ENCODE measurements at places on chromosomes 3 and 15.

GRCh38 chr3:23590424-23591273 lies 215.1 kb upstream of the UBE2E1 start:
- DNase-seq, result no peak

DNA sequence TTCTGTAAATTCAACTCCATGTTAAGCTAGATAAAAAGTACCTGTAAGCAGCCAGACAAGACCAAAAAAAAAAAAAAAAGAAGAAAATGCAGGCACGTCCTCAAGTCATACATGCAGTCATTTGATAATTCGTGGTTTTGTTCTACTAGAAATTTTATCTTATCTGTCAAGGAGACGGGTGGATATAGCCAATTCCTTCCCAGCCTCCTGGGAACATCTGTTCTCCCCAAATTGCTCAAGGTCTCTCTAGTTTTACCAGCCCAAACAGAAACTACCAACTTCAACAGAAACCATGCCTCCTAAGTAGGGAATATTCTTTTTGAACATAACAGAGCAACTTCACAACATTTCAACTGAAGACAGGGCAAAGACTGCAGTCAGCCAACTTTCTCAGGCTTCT lies 19.5 kb downstream of the RYK start:
- no peak for DNase-seq

DNA sequence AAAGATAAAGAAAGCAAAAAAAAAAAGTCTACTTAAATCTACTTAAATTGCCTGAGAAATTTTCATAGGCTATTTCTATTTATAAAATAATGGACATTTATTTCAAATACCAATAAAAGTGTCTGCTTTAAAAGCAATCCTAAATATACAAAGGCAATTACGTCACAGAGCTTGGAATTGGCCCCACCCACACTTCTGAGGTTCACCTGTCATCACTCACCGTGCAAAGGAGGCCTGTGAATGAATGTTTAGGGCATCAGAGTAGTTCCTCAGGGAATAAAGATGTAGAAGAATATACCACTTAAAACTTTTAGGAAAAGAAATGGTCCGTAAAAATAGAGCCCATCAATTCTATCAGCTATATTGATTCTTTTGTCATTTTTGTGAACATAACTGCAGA lies 621.8 kb downstream of the ROBO1 start:
- DNase-seq, result no peak

DNA sequence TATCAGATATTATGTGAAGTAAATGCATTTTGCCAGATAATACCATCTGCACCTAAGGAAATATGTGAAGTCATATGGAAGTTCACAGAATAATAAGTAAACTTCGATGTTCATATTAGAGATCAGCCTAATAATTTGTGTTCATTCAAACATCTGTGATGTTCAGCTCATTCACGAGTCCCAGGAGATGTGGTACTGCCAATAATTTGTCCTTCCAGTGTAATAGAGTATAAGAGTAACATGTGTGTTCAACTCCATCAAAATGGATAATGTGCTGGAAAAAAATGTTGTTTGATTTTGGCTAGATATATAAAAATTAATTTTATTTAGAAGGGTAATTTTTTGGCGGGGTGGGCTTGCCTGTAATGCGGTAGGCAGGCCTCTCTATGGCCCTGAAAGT lies 75.4 kb upstream of the ARL6 start:
- DNase-seq, result no peak

DNA sequence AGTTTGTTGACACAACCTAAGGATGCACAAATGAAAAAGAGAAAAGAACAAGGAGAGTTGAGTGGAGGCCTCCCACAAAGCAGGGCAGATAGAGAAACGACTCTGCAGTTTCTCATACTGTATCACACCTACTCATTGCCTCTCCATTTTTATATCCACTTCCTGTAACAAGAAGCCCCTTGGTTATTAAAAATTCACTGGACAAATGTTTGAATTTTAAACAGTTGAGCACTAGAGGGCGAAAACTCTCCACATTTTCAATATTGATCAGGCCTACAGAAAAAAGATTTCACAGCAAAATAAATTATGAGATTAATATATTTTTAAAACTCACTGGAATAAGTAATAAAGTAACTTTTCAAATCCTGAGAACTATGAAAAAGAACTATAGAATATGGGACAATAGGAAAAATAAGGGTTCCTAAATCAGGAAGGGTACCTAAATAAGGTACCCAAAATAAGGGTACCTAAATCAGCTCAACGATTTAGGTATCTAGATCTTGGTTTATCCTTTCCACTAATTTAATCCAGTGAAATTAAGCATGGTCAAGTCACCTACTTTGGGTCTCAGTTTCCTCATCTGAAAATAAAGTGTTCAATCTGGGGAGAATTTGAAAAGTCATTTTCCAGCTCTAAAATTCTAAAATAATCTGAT lies 47.0 kb upstream of the PPIB start:
- DNase-seq, result no peak

DNA sequence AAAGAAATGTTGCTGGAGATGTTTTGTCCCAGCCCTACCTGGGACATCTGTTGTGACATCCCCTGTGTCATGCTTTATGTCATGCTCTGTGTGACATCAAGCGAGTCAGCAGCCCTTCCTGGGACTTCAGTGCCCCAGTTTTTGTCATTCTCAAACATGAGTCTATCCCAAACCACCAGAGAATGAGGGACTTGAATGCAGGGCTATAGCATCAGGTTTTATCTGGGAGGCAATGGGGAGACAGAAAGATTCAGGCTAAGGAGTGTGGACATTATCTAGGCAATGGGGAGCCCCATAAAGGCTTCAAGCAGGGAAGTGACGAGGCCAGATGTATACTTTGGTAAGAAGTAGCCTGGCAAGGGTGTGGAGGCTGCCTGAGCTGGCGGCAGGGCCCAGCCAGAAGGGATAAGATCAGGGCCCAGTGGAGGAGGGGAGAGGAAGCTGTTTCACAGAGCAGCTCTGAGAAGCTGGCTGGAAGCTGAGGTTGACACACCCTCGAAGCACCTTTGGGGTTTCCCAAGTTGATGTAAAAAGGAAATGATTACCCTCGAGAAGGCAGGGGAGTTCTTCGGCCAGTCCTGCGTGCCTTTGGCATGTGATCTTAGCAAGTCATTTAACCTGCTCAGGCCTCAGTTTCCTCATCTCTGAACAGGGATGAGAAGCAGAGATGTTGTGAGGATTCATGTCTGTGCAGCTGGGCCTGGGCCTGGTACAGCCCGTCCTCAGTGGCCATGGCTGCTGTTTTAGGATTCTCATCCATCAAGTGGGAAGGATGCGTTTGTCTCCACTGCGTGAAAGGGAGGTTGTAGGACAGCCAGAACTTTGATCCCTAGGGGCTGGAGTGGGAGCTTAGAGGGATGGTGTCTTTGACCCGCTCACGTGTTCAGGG lies 34.3 kb downstream of the IRAK2 start:
- DNase-seq, result peak; percentile 61

DNA sequence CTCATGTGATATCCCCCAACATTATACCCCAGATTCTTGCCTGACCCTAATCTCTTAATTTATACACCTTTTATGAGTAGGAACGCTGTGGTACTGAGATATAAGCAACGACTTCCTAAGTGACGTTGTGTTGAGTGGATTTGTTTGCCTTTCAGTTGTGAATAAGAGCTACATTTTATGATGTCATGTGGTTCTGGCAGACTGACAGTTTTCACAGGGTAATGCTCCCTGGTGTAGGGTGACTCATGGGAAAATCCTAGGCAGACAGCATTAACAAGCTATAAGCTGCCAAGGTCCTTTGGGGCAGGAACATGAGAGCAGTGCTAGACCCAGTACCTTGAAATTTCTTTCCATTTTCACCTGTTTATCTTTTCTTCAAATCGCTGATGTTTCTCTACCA lies 11.2 kb downstream of the C3orf52 start:
- DNase-seq, result no peak

GRCh38 chr3:108124337-108125152 lies 33.7 kb upstream of the CD47 start:
- DNase-seq, result peak; percentile 58

GRCh38 chr3:134441321-134441720 lies 44.5 kb downstream of the ANAPC13 start:
- no peak for DNase-seq

- no peak for DNase-seq
Measured at GRCh38 chr3:188516515-188516914, 362.6 kb downstream of the LPP start.

GRCh38 chr3:196948442-196949284 lies 6.3 kb upstream of the NCBP2 start:
- no peak for DNase-seq

DNA sequence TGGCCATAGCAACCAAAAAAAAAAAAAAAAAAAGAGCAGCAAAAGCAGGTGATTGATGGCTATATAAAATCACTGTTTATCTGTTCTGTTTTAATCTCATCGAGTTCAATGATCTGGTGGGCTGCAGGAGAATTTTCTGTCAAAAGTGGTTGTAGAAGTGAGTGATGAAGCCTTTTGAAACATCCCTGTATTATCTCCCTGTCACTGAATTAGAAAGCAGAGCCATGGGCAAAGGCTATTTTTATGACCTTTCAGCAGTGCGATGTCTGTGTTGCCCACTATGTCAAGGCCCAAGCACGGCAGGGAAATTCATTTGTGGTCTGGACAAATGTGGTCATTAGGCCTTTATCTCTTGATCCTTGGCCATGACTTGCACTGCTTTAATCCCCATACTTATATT lies 59.9 kb downstream of the OTOL1 start:
- no peak for DNase-seq

GRCh38 chr3:58532794-58533220 lies 4.2 kb downstream of the ACOX2 start:
- DNase-seq, result peak; percentile 60

DNA sequence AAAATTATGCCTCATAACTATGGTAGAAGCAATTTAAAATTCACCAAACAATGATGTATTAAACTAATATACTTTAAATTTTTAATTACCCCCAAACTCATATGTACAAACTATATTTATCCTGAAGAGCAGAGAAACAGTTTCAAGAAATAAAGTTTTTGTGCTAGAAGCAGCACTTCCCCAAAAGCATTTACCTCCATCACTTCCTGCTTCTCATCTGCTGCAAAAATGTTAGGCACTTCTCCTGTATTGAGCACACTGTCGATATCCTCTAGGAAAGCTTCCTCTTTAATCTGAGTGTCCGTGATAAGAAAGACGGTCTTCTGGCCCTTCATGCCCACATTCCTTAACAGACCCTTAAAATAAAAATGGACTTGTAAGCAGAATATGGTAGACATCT lies 101.5 kb upstream of the ASB14 start:
- DNase-seq, result no peak

- DNase-seq, result no peak
Measured at GRCh38 chr3:153171918-153172317, 9.9 kb downstream of the RAP2B start.

- no peak for DNase-seq
Measured at GRCh38 chr3:101995371-101996046, 146.2 kb downstream of the NFKBIZ start.

DNA sequence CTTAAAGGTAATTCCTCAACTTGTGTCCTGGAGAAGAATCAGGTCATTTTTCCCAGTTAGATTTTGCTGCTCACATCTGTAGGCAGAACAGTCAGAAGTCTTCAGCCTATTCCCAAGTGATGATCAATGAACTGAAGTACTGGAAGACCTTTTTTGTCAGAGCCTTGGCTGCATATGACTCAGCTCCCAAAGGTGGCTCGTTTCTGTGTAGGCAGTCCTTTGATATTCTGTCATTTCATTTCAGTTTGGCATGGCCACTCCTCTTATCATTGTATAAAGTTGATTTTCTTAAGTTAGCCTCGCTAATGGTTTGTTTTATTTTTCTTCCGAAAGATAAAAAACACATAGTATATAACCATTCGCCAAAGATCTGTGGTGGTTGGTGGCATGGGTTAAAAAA lies 90.7 kb downstream of the KLHL25 start:
- DNase-seq, result peak; percentile 21

- DNase-seq, result no peak
Measured at GRCh38 chr15:31080591-31081014, 20.9 kb downstream of the TRPM1 start.

- DNase-seq, result no peak
Measured at GRCh38 chr3:114310695-114311094, 16.9 kb downstream of the TIGIT start.

DNA sequence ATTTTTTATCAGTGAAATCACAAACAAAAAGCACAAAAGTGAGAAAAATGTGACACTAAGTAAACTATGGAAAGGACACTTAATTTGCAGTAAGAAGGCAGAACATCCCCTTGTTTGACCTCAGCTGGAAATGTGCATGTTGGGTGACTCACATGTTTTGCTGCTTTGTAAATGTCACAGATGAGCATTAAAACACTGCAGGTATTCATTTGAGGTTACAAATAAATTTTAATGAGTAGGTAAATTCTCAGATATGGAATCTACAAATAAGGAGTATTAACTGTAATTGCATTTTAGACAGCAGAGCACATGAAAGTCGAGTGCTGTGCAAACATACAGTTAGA lies 20.3 kb downstream of the CHMP2B start:
- no peak for DNase-seq

- DNase-seq, result no peak
Measured at GRCh38 chr15:99435877-99436541, 129.8 kb upstream of the MEF2A start.

GRCh38 chr3:113985541-113985940 lies 37.7 kb downstream of the ZDHHC23 start:
- DNase-seq, result no peak

DNA sequence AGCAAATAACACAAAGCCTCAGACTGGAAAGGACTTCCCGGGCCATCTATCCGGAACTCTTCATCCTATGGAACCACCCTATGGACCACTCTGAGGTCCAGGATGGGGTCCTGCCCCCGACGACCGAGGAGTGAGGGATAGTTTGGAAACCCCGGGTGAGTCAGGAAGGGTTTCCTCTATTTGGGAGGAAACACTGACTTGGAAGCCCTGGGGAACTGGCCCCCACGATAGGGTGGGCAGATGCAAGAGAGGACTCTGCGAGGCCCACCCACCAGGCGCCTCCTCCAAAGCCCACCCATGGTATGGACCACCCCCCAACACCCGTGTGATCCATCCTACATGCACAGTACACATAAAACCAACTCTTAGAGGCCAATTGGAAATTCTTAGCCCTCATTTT lies 69.4 kb downstream of the CPN2 start:
- DNase-seq, result no peak

- DNase-seq, result no peak
Measured at GRCh38 chr3:127275287-127275781, 12.5 kb downstream of the PRR20G start.

DNA sequence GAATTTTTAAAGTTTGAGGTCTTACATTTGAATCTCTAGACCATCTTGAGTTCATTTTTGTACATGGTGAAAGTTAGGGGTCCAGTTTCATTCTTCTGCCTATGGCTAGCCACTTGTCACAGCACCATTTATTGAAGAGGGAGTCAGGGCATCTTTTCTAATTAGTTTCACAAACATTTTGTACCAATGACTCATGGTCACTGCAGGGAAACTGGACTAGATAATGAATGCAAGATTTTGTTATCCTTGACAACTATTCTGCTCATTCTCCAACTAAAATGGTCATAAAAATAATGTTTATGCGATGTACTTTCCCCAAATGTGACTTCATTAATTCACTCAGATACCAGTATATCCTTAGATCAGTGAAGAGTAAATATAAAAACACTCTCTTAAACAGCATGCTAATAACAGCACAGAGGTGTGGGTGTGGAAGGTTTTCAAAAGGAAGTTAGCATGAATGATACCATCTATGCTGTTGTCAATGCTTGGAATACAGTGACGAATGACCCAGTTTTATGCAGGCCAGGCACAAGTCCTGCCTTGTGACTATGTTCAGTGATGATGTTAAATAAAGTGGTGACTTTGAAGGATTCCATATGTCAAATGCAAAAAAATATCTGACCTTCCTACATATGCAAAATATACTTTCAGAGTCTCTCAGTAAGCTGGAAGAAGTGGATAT lies 314.9 kb upstream of the TMCO5A start:
- DNase-seq, result no peak

Measured in effector CD4-positive, alpha-beta T cell (primary cell).